ENCODE measurements at places on chromosomes 12 and 14.
A peak's percentile ranks its signal among the peaks of the same experiment; 100 is the strongest.

- no peak for DNase-seq
These were observed 13.2 kb upstream of the SLC8A3 start for GRCh38 chr14:70201994-70202393.

- no peak for DNase-seq
These were observed 20.4 kb downstream of the NINJ2 start for GRCh38 chr12:642633-643474.

DNA sequence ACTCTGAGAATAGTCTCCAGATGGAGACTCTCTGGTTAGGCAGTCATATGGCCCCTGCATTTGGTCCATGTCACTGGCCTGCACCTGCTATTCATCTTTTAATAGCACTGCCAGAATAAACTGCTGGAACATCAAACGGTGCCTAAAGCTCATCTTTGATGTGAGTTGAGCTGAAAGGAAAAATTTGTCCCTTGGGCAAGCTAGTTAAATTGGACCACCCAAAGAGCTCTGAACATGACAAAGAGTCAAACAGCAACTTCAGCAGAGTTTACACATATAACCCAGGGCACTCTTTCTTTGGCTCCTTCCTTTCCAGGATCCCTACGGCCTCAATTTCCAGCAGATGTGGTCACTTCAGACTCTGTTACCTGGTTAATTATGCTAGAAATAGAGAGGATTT is 269.9 kb downstream of the RPL10L start:
- DNase-seq, result no peak

DNA sequence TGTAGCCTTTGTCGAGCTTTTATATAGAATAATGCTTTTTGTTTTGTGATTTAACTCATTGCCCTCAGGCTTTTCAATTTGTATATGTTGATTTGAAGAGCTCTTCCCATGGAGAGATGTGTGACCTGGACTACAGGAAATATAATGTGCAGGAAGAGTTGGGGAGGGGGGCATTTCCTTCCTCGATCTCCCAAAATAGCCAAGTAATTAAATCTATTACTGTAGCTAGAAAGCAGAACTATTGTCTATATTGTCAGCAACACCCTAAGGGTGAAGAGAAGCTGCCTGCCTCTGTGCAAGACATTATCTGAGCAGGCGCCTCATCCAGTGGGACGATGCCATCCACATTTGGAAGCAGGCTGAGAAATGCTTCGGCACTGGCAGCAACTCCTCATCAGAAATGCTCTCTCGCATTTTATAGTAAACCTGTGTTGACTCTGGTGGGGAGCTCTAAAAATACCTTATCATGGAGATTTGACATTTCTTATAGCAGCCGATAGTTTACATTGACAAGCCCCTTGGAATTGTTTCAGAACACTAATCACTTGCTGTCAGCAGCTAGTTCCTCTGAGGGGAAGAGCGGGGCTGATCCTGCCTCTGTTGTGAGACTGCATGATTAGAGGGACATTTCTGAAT is 392.5 kb upstream of the RGS6 start:
- DNase-seq, result no peak

DNA sequence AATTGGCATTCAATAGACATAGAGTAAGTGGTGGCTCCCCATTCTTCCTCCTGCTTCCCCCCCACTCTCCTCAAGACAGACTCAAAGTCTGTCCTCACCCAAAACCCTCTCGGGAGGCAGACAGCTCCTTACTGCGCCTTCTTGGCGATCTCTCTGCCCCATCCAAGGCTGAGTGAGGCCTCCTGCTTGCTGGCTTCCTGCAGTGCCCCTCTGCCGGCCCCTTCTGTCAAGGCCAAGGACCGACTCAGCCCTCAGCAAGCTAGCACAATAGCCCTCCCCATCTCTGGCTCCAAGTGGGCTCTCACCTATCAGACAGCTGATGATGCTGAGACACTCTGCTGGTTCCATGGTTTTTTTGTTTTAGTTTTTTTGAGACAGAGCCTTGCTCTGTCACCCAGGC is 62.5 kb upstream of the DLK1 start:
- no peak for DNase-seq

DNA sequence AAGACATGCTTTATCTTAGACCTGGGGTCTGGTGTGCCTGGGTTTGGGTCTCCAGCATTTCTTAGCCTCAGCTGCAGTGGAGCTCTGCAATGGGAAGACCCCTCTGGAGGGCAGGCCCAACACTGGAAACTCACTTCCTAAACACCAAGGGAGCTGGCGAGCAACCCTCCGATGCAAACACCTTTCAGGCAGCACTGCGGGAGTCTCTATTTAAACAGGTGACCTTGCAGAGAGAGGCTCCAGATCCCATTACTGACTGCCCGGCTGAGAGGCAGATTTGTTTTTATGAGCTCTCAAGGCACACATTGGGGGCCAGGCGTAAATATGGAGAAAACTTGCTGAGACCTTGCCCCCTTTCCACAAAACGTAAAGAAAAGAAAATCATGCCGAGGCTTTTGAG is 195.5 kb downstream of the PAX9 start:
- DNase-seq, result no peak

- DNase-seq, result no peak
These were observed 43.9 kb upstream of the IQSEC3 start for GRCh38 chr12:22530-23201.

- DNase-seq, result no peak
These were observed 75.9 kb downstream of the BMP4 start for GRCh38 chr14:53880761-53881160.

DNA sequence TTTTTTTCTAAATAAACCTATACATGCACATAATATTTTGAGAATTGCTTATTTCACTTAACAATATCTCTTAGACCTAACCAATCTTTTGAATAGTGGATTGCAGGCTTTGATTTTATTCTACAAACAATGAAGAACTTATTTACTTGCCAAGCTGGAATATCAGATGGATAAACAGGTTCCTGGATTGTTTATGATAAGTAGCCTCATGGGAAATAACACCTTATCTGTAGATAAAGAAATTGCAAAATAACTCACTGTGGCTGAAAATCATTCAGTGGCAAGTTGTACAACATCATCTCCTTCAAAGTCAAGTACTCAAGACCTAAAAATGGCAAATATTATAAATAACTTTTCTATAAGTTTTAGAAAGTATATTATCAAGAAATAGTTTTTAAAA is 335.4 kb upstream of the ATP2B1 start:
- DNase-seq, result no peak

DNA sequence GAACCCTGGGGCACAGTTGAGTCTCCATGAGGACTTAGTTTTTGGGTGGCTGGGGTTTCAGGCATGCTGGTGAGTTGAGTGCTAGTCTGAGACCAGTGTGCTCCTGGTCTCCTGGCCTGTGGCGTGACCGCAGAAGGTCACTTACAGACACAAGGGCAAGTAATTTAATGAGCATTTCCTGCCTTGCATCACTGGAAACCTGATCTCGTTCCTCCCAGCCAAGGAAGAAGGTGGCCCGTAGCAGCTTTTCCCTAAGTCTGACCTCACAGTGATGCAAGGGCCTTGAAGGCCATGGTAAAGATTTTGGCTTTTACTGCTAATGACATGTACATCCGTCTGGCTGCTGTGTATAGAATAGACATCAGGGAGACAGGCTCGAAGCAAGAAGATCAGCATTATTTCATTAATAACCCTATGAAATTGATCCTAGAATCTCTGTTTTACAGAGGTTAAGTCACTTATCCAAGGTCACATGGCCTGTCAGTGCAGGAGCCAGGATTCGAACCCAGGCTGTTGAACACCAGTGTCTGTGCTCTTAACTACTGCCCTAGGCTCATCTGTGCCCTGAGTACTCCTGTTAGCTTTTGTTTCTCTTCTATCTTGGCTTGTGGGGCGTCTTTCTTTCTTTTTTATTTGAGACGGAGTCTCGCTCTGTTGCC is 4.6 kb downstream of the TMEM120B start:
- no peak for DNase-seq

GRCh38 chr14:63174760-63175191 is 29.5 kb upstream of the RHOJ start:
- no peak for DNase-seq

GRCh38 chr12:18676996-18677588 is 60.7 kb downstream of the PLCZ1 start:
- DNase-seq, result no peak

DNA sequence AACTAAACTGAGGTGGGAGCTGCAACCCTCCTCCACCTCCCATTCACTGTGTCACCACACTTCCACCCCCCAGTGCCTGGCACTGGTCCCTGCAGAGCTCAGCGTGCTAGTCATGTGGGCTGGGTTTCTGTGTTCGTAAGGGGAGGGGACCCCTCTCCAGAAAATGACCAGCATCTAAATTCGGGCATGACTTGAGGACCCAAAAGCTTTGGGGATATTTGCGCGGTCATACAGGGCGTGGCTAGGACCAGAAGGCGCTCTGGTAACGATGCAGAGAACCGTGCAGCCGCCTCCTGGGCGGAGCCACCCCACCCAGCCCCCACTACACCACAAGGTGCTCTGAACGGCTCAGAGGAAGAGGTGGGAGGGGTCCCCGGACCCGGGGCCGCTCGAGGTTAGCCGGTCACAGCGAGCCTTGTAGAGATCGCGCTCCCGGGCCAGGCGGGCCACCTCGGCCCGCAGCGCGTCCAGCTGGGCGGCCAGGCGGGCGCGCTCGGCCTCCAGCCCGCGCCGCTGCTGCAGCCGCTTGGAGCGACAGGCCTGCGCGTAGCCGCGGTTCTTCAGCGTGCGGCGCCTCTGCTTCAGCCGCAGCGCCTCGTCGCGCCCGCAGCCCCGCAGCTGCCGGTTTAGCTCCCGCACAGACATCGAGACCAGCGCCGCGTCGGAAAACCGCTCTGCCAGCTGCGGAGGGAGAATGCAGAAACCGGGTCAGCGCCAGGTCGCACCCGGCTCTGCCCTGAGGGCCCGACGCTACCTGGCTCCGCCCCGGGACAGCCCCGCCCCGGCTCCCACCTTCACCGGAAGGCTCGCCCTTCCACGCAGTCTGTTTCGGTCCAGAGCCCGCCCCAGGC is 9.8 kb downstream of the CPNE6 start:
- DNase-seq, result peak; percentile 11

GRCh38 chr12:103391103-103391502 is 104.7 kb downstream of the C12orf42 start:
- DNase-seq, result no peak

DNA sequence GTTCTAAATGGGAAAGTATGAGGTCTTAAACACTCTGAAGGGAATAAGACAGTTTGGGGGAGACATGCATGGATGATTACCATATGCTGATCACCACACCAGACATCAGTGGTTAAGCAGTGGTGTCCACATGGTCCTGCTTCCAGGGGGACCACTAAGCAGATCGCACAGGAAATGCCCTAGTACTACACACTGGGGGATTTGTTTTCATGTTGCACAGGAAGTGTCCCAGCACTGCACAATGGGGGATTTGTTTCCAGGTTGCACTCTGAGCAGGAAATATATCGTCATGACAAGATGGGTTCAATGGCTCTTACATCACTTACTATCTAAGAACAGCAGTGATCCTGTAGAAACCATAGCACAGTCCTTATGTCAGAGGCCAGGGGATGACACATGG is 245.5 kb downstream of the BCL11B start:
- DNase-seq, result no peak

- DNase-seq, result no peak
These were observed 44.1 kb downstream of the PSEN1 start for GRCh38 chr14:73180385-73180805.

- DNase-seq, result no peak
These were observed 28.7 kb downstream of the UBE2N start for GRCh38 chr12:93413064-93413463.

- DNase-seq, result no peak
These were observed 2.9 kb downstream of the MMP14 start for GRCh38 chr14:22839159-22839779.

DNA sequence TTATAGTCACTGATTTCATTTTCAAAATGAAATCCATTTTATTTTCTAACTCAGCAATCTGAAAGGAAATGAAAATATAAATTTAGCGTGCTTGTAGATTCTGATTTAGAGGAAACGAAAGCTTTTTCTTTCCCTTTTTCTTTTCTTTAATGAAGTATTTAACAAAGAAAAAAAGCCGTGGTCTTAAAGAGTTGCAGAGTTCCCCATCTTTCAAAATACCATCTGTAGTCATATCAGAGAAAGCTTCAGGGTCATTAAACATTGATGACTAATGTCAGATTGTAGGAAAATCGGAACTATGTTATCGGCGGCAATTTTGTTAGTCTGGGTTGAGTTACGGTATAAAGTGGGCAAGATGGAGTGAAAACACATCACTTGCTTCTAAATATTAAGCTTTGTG is 32.3 kb downstream of the DRAM1 start:
- no peak for DNase-seq

GRCh38 chr12:89346741-89347324 is 5.5 kb downstream of the DUSP6 start:
- DNase-seq, result no peak

DNA sequence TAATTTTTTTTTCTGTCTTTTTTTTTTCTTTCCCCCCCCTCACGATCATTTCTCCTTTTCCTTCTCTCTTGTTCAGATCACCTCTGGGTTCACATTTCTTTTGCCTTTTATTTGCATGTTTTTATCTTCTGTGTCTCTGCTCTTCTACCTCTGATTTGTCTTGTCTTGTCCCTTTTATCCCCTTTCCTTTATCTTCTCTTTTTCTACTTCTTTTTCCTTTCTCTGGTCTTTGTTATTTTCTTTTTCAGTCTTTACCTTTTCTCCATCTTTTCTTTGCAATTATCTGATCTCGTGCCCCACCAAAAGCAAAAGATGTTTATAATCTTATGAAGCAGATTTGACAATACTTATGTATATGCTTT is 77.8 kb upstream of the RAP1B start:
- DNase-seq, result no peak

All from esophagus squamous epithelium (tissue), 5 donors.